ENCODE measurements at places on chromosomes 12 and 14.

DNA sequence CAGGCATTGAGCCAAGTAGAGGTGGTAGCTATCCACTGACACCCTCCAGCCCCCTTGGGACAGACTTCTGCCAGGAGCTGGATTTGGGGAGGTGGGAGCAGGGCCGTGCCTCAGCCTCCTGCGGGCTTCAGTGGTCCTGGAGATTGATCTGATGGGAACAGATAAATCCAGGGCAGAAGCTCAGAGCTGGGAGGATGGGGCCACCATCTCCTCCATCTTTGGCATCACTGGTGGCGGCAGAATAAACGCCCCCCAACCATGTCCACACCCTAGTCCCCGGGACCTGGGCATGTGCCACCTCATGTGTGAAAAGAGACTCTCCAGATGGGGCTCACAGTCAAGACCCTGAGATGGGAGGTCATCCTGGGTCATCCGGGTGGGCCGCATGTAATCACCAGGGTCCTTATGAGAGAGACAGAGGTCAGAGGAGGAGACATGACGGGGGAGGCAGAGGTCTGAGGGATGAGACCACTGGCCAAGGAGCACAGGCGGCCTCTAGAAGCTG is 209.6 kb upstream of the RTL1 start:
- no peak for DNase-seq

DNA sequence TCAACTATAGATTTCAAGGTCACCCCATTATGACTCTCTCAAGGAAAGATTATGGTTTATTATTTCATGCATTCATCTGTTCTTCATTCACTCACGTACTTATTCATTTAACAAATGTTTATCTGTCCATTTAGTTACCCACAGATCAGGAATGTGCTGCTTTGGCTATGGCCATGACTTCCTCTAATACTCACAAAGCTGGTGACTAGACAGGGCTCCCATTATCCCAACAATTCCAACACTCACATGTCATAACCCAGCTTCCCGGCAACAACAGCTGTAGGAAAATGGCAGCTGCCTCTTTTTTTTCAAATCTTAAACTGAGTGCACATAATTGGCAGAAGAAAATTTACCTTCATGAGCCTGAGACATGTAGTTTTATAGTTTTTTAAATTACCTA is 190.8 kb upstream of the CCDC196 start:
- DNase-seq = no peak

DNA sequence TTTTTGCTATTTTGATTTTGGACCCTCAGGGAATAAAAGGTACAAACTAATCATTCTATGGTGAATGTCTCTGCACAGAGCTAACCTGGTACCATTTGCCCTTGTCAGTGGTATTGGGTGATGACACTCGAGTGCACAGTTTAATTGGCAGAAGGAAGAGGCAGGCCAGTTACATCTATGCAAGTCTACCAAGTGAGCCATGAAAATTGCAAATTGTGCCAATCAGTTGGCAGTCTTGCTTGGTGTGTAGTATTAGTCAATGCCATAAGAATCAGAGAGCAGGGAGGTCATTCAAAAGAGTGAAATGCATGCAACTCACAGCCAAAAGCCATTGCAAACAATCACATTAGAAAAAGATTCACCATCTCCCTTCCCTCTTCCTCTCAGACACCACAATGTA is 479.6 kb downstream of the ADAMTS20 start:
- no peak for DNase-seq

- no peak for DNase-seq
Measured at GRCh38 chr14:91329486-91330014, 85.0 kb upstream of the GPR68 start.

DNA sequence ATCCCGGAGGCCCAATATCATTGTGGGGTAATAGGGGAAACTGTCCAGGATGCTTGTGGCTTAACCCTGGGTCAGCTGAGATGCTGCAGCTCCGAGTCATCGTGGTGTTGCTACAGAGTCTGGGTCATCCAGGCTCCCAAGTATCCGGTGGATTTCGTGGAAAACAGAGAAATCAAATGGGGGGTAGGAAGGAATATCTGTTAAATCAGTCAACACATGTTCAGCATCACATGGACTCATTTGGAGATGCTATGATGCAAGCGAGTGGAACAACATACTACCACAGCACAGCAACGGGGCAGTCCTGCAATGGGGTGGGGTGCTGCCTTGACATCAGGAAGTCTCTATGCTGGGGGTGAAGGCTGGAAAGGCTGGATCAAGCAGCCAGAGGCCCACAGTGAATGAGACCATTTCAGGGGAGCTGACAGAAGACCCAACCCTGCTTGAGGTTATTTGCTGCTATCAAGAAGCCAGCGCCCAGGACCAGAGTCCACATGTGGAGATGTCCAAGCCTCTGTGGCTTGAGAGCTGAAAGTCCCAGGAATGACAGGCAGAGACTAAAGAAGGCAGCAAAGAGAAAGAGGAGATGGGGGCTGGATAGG is 22.9 kb downstream of the VDR start:
- DNase-seq = no peak

- no peak for DNase-seq
Measured at GRCh38 chr12:132807295-132808092, 21.2 kb downstream of the GOLGA3 start.

GRCh38 chr14:63760014-63760413 is 32.1 kb upstream of the SGPP1 start:
- DNase-seq = no peak

- no peak for DNase-seq
Measured at GRCh38 chr12:1559676-1560091, 34.7 kb downstream of the FBXL14 start.

DNA sequence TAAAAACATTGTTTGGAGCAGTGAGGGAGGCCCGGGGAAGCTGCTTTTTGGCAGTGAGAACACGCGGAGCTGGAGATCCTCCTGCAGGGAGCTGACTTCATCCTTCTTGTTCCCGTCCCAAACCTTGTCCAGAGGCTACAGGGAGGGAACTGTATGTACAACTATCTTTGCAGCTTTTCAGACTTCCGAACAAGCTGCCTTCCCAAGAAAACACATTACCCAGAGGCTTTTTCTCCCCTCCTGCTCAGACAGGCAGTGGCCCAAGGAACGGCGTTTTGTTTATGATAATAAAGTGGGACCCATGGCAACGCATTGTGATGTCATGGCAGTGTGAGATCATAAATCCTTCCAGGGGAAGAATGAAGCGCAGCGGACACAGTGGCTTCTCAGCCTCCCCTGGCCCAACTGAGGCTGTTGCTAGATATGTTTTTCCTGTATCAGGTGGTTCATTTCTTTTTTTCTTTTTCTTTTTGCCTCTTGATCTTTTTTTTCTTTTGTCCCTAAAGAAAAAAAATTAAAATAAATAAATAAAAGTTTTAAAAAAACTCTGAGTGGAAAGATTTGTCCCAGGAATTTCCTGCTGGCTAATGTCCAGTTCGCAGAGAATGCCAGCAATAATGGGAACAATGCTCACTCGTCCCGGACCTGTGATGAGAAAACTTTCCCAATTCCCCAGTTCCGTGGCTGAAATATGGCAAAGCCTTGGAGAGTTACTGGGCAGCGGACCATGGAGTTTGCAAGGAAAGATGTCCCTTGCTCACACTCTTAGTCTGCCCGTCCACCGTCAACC is 103.4 kb upstream of the MAP1LC3B2 start:
- no peak for DNase-seq

DNA sequence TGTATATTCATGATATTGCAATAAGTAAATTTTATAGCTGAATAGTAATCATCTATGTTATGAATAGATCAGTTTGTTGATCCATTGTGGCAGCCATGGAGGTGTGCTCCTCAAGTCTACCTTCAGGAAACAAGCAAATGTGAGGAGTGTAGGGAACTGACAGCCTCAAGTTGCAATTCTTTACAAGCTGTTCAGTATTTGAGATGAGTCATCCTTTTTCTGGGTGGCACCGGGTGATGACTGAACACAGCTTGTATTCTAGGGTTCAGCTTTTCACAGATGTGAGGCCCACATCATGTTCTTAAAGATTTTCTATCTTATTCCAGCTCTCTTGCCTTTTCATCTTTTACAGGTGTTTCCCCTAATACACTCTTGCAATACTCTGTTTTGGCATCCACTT is 452.4 kb downstream of the KCNH5 start:
- no peak for DNase-seq

- no peak for DNase-seq
Measured at GRCh38 chr14:104735830-104736642, 12.0 kb downstream of the ADSS1 start.

DNA sequence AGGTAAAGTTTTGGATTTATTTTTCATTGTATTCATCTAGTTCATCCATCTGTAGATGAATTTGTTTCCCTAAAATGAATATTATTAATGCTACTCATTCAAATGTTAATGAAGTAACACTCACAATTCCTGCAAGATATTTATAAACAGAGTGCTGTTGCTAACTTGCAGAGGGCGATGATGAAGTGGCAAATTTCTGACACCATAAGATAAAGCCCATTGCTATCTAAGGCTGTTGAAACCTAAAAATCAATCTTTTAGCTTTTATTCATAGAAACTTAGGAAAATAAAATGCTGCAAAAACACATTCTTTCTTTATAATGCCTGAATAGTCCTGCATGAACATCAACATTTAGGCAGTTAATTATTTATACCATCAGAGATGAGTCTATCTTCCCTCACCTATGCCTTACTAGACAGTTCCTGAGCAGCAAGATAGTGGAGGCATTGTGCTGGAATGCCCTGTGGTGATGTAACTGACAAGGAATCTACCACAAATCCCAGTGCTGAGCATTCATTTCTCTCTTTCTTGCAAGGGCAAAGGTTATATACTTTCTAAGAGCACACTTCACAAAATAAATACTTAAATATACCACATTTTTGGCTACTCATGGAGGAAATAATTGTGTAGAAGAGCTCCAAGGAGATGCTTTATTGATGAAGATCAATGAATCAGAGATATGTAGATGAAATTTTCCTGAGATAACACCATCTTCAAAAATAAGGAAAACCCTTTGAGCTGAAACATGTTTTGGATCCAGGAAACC is 57.6 kb downstream of the LMNTD1 start:
- no peak for DNase-seq

DNA sequence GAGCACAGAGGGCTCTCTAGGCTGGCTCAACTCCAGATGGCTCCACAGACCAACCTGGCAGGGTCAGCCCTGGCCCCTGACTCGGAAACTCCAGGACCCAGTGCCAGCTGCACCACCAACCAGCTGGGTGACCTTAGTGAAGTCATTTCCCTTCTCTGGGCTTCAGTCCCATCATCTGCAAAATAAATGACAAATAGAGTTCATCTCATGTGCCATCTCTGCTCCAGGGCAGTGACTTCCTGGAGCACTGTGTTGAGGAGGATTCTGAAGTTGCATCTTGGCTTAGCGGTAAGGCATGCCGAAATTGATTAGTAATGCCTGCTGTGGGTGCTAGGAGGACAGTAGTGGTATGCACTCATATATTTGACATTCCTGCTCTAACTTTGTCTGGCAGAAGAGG is 31.5 kb downstream of the DTX1 start:
- no peak for DNase-seq
